ENCODE measurements at places on chromosomes 1 and 21.

DNA sequence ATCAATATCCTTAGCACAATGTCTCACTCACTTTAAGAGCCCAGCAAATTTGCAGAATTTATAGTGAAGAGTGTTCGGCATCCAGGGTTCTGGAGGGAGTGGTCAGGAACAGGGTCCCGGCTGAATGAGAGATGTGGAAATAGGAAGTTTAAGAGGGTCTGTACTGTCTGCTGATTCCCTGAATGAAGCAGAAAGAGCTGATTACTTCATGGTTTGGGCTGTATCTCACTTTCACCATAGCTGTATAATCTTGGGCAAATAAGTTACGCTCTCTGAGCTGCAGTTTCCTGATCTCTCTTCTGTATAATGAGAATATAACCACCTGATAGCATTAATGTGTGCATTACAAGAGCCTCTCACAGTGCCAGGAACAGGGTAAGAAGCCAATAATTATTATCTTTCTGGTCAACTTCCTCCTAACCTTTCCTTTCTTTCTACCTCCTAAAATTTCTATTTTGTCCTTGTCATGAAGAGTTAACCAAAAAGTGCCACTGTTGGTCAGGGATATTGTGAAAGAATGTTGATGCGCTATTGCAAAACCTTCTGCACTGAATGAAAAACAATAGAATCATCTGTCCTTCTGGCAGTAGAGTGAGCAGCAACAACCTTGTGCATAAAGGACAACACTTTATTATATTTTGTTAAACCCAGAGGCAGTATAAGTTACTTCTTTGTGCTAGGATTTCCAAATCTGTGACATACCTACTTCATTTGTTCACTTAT lies 14.7 kb upstream of the PTGFR start:
- peak; percentile 49 for DNase-seq

GRCh38 chr1:227846265-227846858 lies 30.9 kb downstream of the PRSS38 start:
- DNase-seq, result no peak

GRCh38 chr21:46561445-46562090 lies 43.3 kb downstream of the S100B start:
- no peak for DNase-seq

- no peak for DNase-seq
Measured at GRCh38 chr21:17428980-17429379, 83.9 kb upstream of the CXADR start.

- DNase-seq, result no peak
Measured at GRCh38 chr1:98077691-98078090, 156.9 kb upstream of the DPYD start.

DNA sequence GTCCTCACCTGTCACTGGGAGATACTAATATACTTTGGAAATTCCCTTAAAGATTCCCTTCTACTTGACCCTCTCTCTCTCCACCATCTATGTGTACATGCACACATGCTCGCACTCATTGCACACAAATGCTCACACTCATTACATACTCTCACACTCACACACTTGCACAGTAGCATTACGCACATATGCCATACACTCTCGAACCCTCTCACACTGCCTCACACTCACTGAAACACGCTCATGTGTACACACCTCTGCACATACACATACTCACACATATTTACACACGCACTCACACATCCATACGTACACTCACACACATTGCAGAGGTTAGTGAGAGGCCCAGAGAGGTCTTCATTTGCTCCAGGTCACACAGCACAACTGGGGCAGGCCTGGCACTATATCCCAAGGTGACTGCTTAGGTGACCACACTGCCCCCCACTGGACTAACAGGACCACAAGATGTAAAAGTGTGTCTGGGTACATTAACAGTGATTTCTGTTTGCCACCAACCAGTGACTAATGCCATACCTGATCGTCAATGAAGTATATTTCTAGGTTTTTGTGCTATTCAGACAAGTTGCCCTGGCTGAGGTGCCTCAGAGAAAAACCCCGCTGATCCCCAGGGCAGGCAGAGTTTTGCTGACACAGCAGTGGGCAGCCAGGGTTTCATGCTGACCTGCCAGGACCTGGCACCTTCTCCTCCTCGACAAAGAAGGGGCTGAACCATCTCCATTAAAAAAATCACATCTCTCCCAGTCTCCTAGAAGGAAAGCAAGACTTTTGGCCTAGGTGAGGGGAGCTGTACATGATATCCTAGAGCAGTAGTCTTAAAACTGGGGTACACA lies 28.5 kb upstream of the CAMK1G start:
- DNase-seq, result no peak

DNA sequence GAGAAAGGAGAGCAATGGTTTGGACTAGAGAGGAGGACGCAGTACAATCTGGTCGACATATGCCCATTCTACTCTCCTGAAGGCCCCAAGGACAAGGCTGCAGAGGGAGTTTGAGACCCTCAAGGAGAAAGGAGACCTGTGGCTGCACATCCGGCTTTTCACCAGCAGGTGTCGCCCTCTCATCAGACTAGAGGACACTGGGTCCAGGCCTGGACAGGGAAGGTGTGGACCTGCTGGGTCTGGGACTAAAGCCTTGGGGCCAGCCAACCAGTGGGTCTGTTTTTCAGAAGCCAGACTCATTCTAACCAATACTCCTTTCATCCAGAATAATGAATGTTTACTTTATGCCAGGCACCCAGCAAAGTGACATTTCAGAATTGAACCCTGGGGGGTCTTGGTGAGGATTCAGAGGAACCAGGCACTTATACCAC lies 5.0 kb downstream of the SRARP start:
- peak; percentile 79 for DNase-seq

- no peak for DNase-seq
Measured at GRCh38 chr1:228343191-228343661, 63.4 kb downstream of the TRIM11 start.

- DNase-seq, result no peak
Measured at GRCh38 chr1:47751996-47752451, 245.2 kb downstream of the TRABD2B start.

Measured in cardiac fibroblast (primary cell).